Femur (tissue), 1 donor: ENCODE measurements at places on chromosomes 12 and 14.

DNA sequence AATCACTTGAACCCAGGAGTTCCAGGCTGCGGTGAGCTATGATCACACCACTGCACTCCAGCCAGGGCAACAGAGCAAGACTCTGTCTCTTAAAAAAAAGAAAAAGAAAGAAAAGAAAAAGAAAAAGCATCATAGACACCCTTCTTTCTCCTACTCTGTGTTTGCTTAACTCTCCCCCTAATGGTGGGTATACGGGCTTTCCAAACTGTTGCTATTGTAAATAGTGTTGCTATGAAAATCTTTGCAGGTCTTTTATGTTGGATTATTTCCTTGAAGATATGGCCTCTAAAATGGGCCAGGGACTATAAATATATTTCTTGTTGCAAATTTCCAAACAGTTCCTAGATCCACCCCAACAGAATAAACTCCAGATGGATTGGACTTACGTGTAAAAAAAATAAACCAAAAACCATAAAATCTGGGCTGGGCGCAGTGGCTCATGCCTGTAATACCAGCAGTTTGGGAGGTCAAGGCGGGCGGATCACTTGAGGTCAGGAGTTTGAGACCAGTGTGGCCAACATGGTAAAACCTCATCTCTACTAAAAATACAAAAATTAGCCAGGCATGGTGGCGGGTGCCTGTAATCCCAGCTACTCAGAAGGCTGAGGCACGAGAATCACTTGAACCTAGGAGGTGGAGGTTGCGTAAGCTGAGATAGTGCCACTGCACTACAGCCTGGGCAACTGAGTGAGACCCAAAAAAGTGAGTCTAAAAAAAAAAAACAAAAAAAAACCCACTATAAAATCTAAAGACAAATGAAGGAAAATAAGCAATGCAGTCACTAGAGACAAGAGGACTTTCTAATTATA is 25.9 kb downstream of the NFKBIA start:
- no peak for DNase-seq

- DNase-seq, result peak; percentile 29
Measured at GRCh38 chr14:21300892-21301291, 21.0 kb downstream of the RPGRIP1 start.

GRCh38 chr14:77752799-77753516 is 8.0 kb downstream of the SNW1 start:
- DNase-seq, result no peak

- no peak for DNase-seq
Measured at GRCh38 chr12:84920331-84920730, 7.7 kb upstream of the SLC6A15 start.

- no peak for DNase-seq
Measured at GRCh38 chr12:130200445-130200844, 38.2 kb downstream of the FZD10 start.

DNA sequence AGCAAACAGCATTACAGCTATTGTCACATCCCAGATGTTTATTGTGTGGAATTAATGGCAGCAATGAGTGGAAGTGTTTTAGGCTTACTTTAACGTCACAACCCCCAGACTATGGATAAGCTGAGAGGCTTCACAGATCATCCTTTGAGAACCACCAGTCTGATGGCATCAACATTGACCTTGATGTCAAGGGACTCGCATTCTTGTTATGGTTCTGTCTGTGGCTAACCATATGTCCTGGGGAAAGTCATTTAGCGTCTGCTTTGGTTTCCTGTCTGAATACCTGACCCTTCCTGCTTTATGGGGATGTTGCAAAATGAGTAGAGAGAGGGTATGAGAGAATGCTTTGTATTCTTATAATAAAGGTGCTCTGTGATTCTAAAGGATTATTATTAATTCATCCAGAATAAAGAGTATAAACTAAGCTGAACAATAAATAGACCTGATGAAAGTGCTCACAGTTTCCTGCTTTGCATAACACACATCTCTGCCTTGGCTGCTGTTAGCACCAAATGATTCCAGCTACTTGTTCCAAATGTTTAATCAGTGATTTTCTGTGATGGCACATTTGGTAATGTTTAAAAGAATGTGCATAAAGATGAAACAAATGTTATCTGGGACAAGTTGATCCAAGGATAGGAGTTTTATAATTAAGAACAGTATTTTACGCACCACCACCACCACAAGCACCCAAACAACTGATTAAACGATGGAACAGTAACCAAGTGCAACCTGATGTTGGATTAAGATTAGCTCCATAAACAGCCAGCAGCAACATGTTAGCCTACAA is 116.9 kb upstream of the LRIG3 start:
- no peak for DNase-seq

DNA sequence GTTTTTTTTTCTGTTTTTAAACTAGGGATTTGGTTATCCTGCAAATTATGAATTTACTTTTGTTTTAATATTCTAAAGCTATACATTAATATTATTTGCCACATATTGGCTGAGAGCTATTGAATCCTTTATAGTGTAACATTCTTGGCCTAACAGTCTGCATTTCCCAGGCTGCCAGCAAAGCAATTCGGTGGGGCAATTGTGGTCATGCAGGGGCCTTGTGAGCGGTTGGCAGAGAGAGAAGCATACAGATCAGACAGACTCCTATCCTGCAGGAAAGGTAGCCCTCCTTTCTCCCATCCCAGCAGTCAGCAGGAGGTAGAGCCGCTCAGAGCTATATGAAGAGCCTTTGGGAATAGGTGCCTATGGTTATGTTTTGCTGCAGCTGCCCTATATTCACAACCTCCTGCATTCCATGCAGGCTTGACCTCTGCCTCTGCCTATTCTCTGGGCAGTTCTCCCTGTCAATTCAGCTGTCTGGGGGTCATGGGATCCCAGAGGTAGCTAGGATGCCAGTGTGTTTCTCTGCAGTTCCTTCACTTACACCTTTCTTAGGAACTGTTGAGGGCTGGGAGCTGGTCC is 144.7 kb downstream of the GPHN start:
- DNase-seq, result no peak

- peak; percentile 50 for DNase-seq
Measured at GRCh38 chr14:32934881-32935633, 3.6 kb upstream of the NPAS3 start.

GRCh38 chr14:64541972-64542835 is 1.7 kb downstream of the HSPA2 start:
- peak; percentile 27 for DNase-seq

- DNase-seq, result no peak
Measured at GRCh38 chr14:26887847-26888246, 290.0 kb upstream of the NOVA1 start.

DNA sequence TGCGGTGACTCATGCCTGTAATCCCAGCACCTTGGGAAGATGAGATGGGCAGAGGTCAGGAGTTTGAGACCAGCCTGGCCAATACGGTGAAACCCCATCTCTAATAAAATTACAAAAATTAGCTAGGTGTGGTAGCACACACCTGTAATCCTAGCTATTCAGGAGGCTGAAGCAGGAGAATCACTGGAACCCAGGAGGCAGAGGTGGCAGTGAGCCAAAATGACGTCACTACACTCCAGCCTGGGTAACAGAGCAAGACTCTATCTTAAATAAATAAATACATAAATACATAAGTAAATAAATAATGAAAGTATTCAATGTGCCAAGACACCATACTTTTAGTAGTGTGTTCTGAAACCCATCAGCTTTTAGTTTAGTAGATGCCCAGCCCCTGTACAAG is 308.1 kb upstream of the FLRT2 start:
- DNase-seq, result no peak

DNA sequence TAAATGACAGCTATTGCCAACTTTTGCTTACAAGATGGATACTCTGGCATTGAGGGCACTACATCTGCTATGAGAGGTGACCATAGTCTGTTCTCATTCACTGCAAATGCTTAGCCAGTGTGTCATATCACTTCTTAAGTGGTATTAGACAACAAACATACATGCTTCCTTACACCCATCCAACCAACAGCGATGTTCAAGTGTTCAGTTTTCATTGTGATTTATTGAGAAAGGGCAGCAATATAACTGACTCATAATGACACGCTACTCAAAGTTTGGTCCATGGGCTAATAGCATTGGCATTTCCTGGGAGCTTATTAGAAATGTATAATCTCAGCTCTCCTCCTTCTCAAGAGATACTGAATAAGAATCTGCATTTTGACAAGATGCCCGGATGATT is 181.7 kb downstream of the NPAS3 start:
- DNase-seq, result no peak

- no peak for DNase-seq
Measured at GRCh38 chr12:114381177-114381576, 24.8 kb downstream of the TBX5 start.

GRCh38 chr12:106234449-106234848 is 13.4 kb downstream of the CKAP4 start:
- DNase-seq, result no peak

DNA sequence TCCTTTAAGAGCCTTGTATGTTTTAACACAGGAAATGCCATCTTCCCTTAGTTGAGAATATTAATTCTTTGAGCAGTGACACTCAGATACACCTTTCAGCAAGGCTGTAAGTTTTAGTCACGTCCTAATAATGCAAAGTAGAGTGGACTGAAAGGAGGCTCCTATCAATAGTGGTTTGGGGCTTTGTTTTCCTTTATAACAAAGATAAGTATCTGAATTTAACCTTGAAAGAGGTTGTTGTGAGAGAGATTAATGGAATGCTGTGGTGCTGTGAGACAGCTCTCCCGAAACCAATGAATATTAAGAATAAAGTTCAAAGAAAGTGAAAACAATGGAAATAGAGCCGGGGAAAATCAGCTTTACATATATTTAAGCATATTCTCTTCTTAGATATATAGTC is 259.6 kb downstream of the ERC1 start:
- no peak for DNase-seq

DNA sequence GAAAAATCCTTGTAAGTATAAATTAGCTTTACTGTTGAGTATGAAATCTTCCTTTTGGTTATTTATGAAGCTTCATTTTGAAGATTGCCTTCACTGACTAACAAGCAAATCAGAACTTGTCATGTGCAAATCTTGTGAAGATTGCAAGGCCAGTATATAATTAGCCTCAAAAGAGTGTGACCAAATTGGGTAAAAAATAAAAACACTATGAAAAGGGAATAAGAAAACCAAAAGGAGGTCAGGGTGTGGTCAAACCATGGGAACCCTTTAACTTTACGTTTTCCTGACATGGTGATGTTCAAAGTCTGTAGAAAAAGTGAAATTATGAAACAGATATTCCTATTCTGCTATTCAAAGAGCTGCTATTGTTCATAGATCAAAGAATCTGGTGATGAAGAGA is 230.3 kb downstream of the BCAT1 start:
- no peak for DNase-seq

- DNase-seq, result no peak
Measured at GRCh38 chr12:68119250-68119649, 40.3 kb downstream of the IFNG start.

- DNase-seq, result no peak
Measured at GRCh38 chr12:77104286-77104685, 38.9 kb upstream of the E2F7 start.

DNA sequence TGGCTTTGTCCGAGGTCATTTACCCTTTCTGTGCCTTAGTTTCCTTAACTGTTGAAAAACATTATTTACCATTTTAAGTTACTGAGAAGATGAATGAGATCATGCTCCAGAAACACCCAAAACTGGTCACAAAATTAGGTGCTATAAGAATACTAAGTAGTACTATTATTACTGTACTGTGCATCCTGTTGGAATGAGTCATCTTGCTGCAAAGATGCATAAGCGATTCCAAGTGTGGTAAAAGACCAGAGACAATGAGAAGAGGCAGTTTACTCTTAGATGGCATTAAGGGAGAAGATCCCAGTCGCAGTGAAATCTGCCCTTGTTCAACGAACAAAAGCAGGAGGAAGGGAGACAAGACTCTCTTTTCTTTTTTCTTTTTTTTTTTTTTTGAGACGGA is 4.2 kb upstream of the PLEKHA5 start:
- DNase-seq, result no peak
